ENCODE measurements at places on chromosomes 16 and 17.

DNA sequence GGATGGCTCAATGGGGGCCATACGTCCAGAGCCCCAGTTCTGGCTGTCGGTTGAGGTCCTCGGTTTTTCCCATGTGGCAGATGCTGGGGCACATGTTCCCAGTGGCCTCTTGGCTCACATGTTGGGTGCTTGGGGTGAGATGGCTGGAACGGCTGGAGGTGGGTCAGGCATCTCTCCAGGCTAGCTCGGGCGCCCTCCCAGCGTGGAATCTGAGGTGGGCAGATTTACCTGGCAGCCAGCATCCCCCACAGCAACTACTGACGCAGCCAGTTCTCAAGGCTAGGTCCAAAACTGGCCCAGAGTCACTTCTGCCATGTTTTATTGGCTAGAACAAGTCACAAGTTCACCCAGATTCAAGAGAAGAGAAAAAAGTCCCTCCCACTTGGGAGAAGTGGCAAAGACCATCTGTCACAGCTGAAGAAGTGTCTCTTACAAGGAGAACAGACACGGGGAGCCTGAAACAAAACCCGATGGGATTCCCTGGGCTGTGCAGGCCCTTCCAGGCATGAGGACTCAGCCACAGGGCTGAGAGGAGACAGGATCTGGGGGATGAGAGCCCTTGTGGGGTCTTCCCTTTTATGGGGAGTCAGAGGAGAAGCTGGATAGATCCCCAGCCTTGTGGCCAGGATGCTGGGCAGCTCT, 15.2 kb downstream of the ACE start:
- DNase-seq, result no peak

DNA sequence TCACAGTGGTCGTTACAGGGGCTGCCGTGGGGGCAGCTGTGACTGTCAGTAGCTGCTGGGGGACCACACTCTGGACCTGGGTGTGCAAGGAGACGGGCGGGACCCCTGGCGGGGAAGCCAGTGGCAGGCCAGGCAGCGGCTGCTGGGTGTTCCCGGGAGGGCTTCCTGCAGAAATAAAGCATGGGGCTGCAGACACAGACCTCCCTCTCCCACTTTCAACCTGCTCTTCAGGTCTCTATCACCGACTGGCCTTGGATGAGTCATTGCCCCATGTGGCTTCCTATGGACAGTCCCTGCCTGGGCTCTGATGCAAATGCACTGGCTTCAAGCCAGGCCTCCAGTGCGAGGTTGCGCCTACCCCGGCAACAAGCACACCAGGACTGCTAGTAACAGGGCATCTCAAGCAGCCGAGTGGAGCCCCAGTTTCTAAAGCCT, 17.2 kb downstream of the SREBF1 start:
- DNase-seq, result peak; percentile 72

GRCh38 chr16:31714903-31715504, 158.6 kb upstream of the ZNF267 start:
- DNase-seq, result no peak

DNA sequence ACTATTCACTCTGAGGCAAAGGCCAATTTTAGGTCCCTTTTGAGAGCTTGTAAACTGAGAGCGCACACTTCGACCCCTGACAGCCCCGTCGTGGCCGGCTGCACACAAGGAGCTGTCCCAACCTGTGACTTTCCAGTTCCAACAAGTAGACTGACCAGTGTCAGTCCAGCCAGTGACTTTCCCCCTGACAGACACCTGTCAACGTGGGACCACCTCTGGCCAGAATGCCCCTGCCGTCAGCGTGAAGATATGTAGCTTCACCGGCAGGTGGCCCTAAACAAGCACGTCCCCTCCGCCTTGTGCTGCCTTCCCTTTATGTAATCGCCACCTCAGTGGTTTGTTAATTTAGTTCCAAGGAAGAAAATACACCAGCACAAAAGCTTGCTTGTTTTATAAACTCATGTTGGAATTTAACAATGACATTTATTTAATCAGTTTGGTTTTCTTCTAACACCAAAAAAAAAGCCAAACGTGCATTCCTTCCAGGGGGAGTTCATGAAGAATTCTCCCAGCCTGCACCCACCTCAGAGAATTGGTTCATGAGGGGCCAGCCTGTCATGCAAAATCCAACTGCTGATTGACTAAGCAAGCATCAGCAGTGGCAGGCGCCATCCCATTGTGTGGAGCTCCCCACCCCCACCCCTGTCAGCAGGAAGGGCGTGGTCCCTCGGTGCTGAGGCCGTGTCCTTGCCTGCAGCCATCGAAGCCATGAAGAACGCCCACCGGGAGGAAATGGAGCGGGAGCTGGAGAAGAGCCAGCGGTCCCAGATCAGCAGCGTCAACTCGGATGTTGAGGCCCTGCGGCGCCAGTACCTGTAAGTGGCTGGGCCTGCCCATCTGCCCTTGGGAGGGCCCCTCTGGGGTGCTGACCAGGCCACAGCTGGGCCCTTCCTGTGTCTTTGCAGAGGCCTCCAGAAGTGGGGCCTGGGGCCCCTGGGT, 33.9 kb downstream of the PLD6 start:
- no peak for DNase-seq

GRCh38 chr17:73192206-73192893, 505 bp upstream of the COG1 start:
- peak; percentile 72 for DNase-seq

GRCh38 chr16:84648595-84649510, 542 bp downstream of the KLHL36 start:
- DNase-seq, result peak; percentile 53

DNA sequence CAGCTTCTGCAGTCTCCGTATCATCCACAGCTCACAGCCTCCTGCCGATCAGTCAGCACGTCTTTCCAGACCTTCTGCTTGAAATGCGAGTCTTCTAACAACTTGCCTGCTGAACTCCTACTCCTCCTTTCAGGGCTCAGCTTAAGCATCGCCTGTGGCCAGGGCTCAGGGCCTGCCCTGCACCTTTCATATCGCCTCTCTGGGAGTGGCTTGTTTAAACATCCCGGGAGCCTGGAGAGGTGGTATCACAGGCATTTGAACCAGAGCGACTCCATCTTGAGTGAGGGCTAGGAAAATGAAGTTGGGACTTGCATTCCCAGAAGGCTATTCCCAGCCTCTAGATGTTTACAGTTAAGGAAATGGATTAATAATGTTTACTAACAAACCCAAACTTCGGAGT, 13.9 kb upstream of the CYB561 start:
- no peak for DNase-seq

GRCh38 chr16:2476345-2476720, 1.4 kb downstream of the TBC1D24 start:
- no peak for DNase-seq

DNA sequence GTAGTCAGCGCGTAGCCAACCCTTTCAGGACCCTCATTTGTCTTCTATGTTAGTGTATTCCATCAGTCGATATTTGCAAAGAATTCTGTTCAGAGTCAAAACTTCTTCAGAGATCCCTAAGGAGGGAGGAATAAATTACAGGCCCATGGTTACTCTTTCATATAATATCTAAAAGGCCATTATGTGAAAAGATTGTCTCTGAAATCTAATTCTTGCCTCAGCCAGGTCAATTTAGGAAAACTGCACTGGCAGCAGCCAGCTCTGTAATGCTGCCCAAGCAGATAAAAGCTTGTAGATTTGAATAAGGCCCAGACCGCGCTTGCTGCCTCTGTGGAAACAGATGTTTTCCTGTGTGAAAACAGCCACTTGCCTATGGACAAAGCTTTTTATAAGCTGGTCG, 379.8 kb downstream of the CNTNAP4 start:
- no peak for DNase-seq

Data from activated CD4-positive, alpha-beta memory T cell treated with anti-CD3 and anti-CD28 coated beads, Interleukin-2, amount 10 ng/mL, durations not matched to agents 7 days and 5 days (primary cell).